ENCODE measurements at places on chromosomes 2 and 18.

DNA sequence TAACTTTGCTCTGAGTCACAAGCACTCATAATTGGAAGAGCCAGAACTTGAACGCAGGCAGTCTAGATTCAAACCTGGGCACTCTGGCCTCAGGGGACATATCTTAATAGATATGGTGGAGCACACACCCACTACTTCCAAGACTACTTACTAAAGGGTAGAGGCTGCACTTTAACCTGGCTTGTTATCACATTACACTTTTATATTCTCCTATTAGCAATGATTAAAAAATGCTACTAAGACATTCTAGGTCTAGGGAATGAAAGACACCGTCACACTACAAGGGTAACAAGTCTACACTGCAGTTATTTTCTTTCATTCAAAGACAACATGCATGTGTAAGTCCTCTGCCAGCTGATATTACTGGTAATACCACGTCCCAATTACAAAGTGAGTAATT, 258.8 kb downstream of the ZNF521 start:
- DNase-seq, result no peak

DNA sequence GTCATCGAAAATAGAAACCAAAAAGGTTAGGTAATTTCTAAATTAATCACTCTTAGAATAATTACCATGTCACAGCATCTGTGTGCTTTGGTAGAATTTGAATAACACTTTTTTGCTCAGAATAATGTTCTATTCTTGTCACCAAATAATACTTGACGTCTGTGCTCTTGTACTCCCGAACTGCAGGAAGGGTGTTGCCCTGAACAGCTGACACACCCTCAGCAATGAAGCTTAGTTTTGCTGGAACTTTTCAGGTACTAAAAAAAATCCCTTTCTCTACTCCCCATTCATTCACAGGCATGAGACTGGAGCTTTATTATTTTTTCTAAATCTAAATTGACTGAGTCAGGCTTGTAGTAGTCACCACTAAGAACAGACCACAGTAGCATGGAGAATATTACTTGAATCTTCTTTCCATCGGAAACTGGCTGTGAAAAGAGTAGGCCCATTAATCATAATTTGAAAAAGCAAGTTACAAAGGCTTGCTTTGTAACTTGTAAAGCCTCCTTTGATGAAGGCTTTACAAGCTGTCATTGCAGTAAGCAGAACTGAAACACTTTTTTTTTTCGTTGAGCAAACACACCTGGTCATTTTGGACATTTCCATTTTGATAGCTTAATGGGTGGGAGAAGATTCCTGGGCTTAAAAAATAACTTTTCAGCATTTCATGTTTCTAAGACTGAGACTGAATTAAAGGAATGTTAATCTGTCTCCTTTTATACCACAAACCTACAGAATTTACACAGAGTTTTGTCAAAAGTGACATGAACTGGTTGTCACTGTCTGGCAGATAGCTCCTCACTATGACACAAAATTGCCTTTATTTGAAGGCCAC, 70.3 kb upstream of the PELI1 start:
- no peak for DNase-seq

- DNase-seq, result no peak
These were observed 122.7 kb downstream of the TCF4 start for GRCh38 chr18:55465313-55465712.

GRCh38 chr2:238187618-238188548, 15.6 kb downstream of the ILKAP start:
- DNase-seq, result no peak

DNA sequence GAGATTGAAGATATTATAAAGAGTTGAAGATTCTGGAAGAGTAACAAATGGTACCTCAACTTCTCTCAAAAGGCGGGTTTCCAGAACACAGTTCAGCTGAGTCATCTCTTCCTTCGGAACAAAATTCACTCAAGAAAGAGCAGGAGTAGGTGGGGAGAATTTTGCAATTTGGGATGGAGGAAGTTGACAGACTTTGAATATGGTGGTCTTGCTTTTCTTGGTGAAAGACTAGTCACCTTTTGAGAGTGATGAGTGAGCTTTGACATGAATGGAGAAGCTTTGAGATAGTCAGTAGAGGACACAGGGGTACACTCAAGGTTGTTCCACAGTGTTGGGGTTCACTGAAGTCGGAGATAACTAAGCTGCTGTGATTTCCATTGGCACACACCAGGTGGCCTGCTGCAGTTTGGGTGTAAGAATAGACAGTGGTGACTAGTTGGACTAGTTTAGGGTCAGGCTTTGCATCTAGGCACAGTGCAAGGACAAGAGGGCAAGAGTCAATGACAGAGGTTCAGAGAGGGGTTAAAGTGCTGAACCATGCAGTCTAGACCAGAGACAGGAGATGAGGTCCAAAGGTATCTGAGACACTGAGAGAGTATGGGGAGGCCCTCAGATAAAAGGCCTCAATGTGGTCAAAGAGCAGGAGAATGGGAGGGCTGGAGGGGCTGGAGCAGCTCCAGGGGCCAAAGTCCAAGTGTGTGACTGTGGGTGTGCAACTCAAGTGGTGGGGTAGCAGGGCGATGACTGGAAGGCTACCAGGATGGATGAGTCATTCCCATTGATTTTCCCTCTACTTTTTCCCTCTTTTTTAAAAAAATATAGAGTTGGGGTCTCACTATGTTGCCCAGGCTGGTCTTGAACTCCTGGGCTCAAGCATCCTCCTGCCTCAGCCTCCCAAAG, 7.7 kb downstream of the CCL20 start:
- DNase-seq, result no peak

- no peak for DNase-seq
These were observed 130.9 kb downstream of the ANTXR1 start for GRCh38 chr2:69143748-69144360.

GRCh38 chr2:45591073-45591472, 20.0 kb downstream of the SRBD1 start:
- no peak for DNase-seq

DNA sequence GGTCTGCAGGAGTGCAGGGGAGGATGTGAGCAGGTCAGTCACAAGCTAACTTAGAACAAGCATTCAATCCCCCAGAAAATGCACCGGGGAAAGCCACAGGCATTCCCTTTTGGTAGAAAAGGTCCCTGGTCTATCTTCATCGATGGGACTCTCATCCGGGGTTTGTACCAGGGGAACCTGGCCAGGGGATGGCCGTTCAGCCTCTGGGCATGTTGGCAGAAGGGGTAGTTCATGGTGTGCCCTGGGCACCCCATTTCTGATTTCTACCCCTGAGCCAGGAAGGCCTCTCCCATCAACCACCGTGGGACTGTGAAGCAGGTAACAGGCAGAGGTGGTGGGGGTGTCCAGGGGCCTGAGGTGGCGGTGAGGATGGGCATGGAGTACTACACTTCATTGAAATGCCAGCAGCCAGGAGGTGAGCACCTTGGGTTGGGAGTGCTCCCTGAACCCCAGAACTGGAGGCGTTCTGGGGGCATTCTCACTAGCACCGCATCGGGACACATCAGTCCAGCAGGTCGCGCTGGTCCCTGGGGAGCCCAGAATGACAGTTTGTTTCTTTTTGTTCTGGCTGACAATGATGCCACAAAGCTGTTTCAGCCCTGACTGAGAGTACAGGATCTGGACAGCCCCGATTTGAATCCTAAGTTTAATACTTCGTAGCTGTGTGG, 172.3 kb downstream of the SMAD7 start:
- DNase-seq, result no peak

DNA sequence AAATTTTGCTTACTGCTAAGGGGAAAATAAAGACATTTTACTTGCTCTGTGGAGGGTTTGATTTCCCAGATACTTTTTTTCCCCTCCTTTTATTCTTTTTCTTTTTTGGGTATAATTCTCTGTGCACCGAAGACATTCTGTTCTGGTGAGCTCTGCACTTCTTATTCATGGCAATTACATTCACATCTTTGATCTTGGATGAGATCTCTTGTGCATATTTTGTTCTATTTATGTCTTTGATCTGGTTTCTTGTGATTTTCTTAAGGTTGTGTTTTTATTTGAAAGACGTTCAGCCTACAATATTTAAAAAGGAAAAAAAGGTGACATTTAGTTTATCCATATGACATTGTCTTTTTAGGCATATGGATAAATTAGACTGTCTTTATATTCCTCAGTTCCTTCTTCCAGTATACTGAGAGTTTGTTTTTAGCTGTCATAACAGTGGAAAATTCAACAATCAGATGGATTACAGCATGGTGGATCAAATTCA, 33.7 kb upstream of the EPHA4 start:
- no peak for DNase-seq

DNA sequence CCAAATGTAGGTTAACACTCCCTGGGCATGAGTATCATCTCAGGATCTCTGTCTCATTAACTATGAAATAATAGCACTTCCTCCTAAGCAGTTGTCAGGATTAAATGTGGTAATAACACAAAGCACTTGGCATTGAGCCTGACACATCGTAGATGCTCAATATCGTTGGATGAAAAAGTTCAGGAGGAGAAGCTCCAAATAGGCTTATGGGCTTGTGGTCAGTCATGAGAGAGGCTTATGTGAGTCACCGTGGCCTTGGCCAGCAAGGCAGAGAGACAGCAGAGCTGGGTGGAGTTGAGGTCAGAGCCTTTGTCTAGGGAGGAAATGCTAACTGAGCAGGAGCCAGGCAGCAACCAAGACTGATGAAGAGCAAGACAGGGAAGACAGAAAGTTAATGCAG, 68.3 kb upstream of the PPM1B start:
- DNase-seq, result no peak

DNA sequence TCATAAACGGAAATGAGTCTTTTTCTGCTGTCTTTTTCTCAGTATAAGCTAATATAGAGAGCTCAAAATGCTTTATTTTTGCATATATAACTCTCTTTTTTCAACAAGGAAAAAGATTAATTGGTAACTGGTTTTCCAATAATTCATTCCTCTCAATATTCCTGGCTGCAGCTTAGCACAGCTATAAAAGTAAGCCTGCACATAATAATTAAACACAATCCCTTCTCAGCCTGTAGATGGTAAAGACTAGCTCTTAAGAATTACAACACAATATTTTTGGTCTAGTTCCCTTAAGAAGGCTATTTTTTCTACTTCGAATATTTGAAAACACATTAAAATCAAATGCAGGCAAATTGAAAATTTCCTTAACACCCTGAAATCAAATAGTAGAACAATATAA, 258.0 kb downstream of the DOK6 start:
- DNase-seq, result no peak

DNA sequence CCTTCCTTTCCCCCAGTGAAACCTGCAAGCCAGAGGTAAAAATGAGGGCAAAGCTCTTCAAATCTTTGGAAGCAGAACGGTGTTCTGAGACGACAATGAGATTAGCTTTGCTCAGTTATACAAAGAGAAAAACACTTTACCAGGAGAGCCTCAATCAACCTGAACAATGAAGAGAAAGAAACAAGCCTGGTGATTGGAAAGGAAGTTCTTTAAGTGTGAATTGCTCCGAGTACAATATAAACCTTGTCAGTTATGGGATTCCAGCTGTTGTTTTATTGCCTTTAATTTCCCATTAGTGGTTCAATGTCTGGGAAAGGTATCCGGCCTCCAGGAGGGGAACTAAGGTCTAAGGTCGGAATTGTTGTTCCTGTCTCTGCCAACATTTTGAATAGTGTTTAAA, 901.6 kb downstream of the EPHA4 start:
- no peak for DNase-seq

DNA sequence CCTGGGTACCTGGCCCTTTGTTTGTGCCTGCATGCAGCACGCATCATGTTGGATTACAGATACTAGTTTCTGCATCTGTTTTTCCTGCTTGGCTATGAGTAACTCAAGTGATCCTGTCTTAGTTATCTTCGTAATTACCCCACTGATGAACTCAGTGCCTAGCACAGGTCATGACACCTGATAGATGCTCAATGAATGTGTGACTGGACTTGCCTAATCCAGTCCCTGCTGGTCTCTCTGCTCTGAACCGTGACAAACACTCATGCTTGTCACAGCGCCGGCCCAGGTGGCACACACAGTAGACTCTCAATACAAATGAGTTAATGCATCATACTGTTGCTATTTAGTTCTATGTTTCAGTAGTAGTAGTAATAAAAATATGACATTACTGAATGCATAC, 31.2 kb upstream of the NTSR2 start:
- DNase-seq, result no peak

- DNase-seq, result no peak
These were observed 15.4 kb upstream of the SLC25A52 start for GRCh38 chr18:31776093-31776492.

DNA sequence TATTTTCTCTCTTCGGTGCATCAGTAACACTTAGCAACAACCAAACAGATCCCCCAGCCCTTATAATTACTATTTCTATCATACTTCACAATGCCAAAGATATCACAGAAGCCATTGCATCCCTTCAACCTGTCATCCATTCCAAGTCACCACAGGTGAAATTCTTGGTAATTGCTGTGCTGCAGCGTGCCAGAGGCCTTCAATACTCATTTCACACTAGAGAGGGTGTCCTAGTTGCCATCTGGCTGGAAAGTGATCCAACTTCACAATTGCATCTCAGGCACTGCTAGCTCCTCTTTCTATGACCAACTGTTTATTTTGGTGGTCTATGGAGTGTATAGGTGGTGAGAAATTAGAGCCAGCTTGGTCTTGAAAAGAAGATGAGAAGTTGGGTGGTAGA, 131.2 kb downstream of the NUP35 start:
- no peak for DNase-seq

GRCh38 chr2:54290356-54291025, 34.5 kb upstream of the TSPYL6 start:
- DNase-seq, result no peak

- DNase-seq, result no peak
These were observed 133.8 kb downstream of the ARL4C start for GRCh38 chr2:234363011-234363487.

- no peak for DNase-seq
These were observed 45.1 kb downstream of the ATIC start for GRCh38 chr2:215356948-215357461.

- DNase-seq, result peak; percentile 70
These were observed 32.7 kb downstream of the LPIN1 start for GRCh38 chr2:11778923-11779757.

DNA sequence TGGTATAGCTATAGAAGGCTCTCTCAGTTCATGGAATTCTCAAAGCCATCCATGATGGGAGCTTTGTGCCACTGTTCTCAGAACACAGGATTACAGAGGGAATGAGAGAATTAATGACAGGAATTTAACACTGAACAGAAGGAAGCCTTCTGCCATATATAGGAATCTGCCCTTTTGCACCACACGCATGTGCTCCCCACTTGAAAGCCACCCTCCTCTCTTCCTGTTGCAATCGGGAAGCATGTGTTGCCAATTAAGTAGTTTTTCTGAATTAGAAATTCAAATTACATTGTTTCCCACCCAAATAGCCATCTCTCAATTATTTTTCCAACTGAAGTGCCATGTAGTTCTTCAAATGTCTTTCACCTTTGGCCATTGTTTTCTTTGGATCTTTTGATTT, 71.3 kb downstream of the C1D start:
- DNase-seq, result no peak

DNA sequence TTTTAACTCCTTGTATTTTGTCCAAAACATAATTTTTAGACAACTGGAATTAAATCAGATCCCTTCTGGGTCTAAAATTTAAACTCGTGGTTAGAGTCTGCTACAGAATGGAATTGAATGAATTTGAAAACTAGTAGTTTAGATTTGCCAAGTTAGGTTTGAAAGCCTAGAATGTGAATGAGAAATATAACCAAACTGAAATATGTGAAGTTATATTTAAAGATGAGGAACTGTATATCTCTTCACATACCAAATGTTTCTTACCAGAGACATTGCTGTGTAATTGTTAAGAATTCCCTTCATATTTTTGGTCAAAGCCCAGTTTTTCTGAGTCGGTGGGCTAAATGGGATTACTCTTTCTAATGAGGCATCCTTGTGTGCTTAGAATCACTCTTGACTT, 74.2 kb downstream of the LPIN1 start:
- DNase-seq, result no peak
